ENCODE measurements at places on chromosomes 3 and 15. TPM values are rescaled to one million over a fixed set of nuclear protein-coding genes. Genes with fewer than 3 reads are reported as not detected.

- no peak overlapping the region for H3K27ac ChIP-seq
- H3K4me1 ChIP-seq: peaks cover 11% of the 10 kb centered on the region
- no peak for DNase-seq
Observed at GRCh38 chr15:65655026-65655425, 33.3 kb downstream of the SLC24A1 start.

DNA sequence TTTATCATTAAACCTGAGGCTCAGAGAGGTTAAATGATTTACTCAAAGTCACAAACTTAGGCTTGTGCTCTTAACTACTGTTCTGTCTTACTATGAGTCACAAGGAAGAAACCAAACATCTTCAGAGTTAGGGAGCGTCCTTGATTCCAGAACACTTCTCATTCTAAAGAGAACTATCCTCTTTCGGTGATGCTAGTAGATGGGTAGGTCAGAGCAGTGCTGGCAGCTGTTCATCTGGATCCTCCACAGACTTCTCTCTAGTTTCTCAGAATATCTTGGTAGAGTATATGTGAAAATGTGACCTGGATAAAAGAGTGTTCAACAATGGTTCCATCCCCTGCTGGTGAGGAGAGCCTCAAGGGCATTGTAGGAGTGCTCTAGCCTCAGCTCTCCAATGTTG, 3.3 kb downstream of the ARL6IP5 start:
- H3K36me3 ChIP-seq: peaks cover 47% of the 10 kb centered on the region
- H3K27me3 ChIP-seq: no peaks in the 10 kb centered on the region
- peak overlapping the region; percentile 98 for H3K4me3 ChIP-seq
- peak overlapping the region; percentile 92 for H3K27ac ChIP-seq
- DNase-seq: no peak
- H3K4me1 ChIP-seq: peaks cover 67% of the 10 kb centered on the region

- no peaks in the 10 kb centered on the region for H3K36me3 ChIP-seq
- peaks cover 19% of the 10 kb centered on the region for H3K27me3 ChIP-seq
- H3K4me3 ChIP-seq: no peak overlapping the region
- H3K27ac ChIP-seq: no peak overlapping the region
- H3K4me1 ChIP-seq: no peaks in the 10 kb centered on the region
- no peak for DNase-seq
Observed at GRCh38 chr15:69080295-69081248, 66.1 kb downstream of the NOX5 start.

GRCh38 chr3:184672977-184673870, 38.6 kb downstream of the MAGEF1 start:
- H3K27ac ChIP-seq: no peak overlapping the region
- peaks cover 14% of the 10 kb centered on the region for H3K27me3 ChIP-seq
- no peak for DNase-seq
- H3K4me1 ChIP-seq: no peaks in the 10 kb centered on the region

DNA sequence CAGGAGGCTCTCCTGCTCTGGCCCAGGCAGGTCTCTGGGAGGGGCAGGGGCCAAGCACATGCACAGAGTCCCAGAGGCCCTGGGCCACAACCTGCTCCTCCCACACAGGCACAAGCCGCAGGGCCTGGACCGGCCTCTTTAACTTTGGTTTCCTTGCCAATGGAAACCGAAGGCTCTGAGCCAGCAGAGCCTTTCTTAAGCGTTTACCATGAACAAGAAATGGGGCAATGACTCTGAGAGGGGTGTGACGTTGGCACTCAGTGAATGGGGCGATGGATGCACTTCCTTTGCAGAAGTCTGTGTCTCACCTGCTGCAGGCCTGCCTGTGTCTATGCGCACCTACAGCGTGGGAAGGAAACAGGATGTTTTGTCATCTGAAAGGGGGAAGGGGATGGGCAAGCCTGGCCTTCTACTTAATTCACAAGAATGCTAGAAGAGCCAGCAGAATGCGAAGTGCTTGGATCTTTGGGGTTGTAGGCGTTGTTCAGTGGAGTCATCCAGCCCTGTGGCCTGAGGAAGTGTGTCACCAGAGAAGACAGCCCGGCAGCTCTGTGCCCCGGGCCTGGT, 41.8 kb downstream of the IFT122 start:
- peaks cover 11% of the 10 kb centered on the region for H3K36me3 ChIP-seq
- H3K27ac ChIP-seq: peak overlapping the region; percentile 82
- peak; percentile 4 for DNase-seq
- peaks cover 8% of the 10 kb centered on the region for H3K4me1 ChIP-seq

DNA sequence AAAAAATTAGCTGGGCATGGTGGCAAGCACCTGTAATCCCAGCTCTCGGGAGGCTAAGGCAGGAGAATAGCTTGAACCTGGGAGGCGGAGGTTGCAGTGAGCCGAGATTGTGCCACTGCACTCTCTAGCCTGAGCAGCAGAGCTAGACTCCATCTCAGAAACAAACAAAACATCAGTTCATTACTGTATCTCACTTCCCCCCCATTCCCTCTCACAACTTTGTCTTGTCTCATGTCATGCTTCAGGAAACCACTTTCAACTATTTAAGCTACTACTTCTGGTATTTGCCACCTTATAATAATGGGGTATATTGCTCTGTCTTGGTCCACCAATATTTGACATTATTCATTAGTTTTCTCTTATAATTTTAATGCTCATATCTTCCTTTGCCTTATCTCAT, 26.2 kb downstream of the PIK3CA start:
- H3K4me3 ChIP-seq: no peak overlapping the region
- DNase-seq: no peak
- peaks cover 17% of the 10 kb centered on the region for H3K4me1 ChIP-seq

GRCh38 chr15:28125673-28126651, 26.8 kb upstream of the OCA2 start:
- H3K4me3 ChIP-seq: no peak overlapping the region
- peaks cover 6% of the 10 kb centered on the region for H3K36me3 ChIP-seq
- no peak overlapping the region for H3K27ac ChIP-seq
- no peaks in the 10 kb centered on the region for H3K27me3 ChIP-seq
- no peaks in the 10 kb centered on the region for H3K4me1 ChIP-seq
- no peak for DNase-seq

DNA sequence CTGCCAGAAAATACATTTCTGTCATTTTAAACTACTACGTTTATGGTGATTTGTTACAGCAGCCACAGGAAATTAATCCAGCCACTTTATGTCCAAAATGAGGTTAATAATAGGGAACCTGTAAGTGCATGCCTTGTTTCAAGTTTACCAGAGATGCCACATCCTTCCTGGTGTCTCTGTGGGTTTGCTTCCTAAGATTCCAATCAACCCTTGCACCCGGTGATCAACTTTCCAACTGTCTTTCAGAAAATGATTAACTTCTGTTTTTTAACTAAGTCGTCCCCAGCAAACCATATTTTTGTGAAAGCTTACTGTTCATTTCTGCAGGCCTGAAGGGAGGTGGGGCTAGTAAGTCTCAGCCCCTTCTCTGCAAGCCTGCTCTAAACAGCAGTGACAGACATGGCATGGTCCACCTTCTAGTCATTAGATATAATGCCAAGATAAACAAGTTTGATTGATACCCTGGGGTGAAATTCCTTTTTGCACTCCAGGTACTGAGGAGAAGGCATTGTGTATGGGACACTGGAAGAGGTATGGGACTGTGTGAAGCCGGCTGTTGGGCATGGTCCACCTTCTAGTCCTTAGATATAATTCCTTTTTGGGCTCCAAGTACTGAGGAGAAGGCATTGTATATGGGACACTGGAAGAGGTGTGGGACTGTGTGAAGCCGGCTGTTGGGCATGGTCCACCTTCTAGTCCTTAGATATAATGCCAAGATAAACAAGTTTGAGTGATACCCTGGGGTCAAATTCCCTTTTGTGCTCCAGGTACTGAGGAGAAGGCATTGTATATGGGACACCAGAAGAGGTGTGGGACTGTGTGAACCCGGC, 11.1 kb upstream of the TMC3 start:
- peaks cover 8% of the 10 kb centered on the region for H3K27me3 ChIP-seq
- no peak overlapping the region for H3K4me3 ChIP-seq
- no peak for DNase-seq
- no peak overlapping the region for H3K27ac ChIP-seq
- peaks cover 24% of the 10 kb centered on the region for H3K4me1 ChIP-seq
- no peaks in the 10 kb centered on the region for H3K36me3 ChIP-seq

DNA sequence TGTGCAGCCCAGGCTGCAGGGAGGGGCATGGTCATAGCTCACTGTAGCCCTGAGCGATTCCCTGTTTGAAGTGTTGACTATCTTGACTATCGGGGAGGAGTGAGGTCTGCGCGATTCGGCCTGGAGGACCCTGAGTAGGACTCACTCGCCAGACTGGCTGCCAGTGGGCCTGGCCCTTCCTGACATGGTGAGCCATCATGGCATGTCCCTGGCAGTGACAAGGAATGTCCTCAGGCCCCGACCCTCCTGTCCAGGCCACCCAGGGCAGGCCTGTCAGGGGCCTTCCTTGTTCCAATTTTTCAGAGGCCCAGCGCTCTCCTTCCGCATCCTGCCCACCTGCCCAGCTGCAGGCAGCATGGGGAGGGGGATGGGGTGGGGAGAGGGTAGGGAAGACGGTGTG, 5.2 kb upstream of the OCA2 start:
- H3K27ac ChIP-seq: no peak overlapping the region
- no peak for DNase-seq
- H3K4me1 ChIP-seq: peaks cover 16% of the 10 kb centered on the region
- H3K36me3 ChIP-seq: peaks cover 3% of the 10 kb centered on the region
- H3K27me3 ChIP-seq: peaks cover 36% of the 10 kb centered on the region

DNA sequence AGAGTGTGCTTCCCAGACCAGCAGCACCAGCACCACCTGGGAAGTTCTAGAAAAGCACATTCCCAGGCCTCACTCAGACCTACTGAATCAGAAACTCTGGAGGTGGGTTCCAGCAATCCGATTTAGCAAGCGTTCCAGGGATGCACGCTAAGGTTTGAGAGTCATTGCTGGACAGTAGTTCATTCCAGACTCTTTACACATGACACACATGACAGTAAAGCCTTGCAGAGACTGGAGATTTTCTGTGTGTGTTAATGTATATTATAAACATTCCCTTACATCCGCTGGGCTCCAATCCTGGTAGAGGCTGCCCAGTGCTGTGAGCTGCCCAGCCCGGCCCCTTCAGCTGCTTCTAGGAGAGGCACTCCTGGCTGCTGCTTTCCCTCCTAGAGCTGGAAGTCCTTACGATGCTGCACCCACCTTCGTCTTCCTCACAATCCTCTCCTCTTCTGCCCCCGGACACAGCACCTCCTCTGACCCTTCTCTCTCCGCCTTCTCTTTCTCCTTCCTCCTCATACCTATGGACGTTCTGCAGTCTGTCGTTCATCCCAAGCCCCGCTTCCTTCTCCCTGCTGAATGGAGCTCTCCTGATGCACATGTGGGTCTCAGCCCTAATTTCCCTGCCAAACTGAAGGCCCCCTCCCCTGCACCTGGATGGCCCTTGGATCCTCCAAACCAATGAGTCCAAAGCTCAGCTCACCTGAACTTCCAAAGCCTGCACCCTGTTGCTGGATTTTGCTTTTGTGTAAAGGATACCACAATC, 44.4 kb downstream of the ITGA11 start:
- H3K27me3 ChIP-seq: peaks cover 8% of the 10 kb centered on the region
- peaks cover 17% of the 10 kb centered on the region for H3K4me1 ChIP-seq
- no peak overlapping the region for H3K4me3 ChIP-seq
- DNase-seq: no peak

- no peaks in the 10 kb centered on the region for H3K27me3 ChIP-seq
- H3K36me3 ChIP-seq: no peaks in the 10 kb centered on the region
- no peaks in the 10 kb centered on the region for H3K4me1 ChIP-seq
- H3K27ac ChIP-seq: no peak overlapping the region
Observed at GRCh38 chr15:87671289-87671688, 585.2 kb downstream of the NTRK3 start.

DNA sequence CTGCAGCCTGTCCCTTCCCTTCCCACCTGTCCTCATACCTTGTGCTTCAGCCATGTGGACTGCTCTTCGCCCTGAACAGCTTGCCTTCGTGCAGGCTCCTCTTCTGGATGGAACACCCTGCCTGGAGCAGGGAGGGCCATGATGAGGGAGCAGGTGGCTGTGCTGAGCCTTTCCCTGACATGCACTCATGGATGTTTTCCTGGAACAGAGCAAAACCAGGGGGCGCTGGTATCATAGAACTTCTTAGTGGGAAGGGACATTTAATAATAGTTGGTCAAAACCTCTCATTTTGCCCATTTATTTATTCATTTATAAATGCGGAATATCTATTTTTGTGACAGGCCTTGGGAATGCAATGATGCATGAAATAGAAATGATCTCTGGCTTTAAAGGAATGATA, 149.3 kb downstream of the CACNA1D start:
- H3K36me3 ChIP-seq: no peaks in the 10 kb centered on the region
- peaks cover 9% of the 10 kb centered on the region for H3K27me3 ChIP-seq
- no peak for DNase-seq
- no peak overlapping the region for H3K4me3 ChIP-seq
- H3K27ac ChIP-seq: no peak overlapping the region
- H3K4me1 ChIP-seq: no peaks in the 10 kb centered on the region

Gene IL20RB
- 1.5 TPM for total RNA-seq

Gene SI
- not detected for total RNA-seq

Gene PLXNA1
- 25.5 TPM for total RNA-seq
